NCI-H2029 treated with DMSO at 0.1 percent for 48 hours (cell line): ENCODE measurements at places on chromosomes 12 and 14.

- DNase-seq = no peak
Measured at GRCh38 chr14:75631453-75631831, 29.2 kb downstream of the ERG28 start.

DNA sequence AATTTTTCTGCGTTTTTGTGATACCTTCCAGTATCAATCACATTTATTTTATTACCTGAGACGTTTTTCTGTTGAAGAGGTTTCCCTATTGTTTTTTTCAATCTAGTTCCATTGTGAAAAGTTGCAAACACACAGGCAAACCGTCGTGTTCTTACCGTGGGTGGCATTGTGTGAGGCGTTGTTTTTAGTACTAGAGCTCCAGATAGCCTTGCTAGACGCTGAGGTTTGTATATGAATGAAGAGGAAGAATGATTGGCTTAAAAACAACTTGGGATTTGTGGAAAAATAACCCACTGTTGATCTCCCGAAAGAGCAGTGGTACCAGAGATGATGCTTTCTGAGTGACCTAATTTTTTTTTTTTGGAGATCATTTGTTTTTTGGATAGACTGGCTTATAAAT lies 1.0 kb downstream of the SOCS4 start:
- no peak for DNase-seq

DNA sequence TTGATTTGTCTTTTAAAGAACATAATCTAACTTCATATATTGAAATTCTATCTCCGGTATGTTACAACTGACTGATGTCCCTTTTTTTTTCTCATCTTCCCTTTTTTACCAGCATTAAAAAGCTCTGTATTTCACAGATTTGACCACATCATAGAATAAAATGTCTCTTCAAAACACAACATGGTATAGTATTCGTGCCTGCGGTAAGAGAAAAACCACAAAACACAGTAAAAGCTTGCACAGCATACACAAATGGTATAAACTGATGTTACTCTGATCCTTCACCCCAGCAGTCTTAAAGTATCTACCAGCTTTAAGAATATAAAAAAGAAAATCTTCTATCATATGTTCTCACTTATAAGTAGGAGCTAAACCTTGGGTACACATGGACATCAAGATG lies 83.4 kb downstream of the HECTD1 start:
- DNase-seq = no peak

DNA sequence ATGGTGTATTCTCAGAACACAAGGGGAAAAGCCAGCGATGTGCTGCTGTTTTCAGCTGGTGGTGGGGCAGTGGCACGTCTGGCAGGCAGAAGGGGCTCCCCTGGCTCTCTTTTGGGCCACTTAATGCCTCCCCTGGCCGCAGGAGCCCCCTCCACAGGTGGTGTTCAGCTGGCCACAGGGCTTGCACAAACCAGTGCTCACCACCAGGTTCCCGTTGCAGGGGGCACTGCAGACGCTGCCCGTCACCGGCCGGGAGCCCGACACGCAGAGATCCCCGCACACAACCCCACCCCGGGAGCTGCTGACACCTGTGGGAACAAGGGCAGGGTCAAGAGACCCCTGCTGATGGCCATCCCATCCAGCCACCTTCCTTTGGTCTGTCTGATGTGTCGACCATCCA lies 6.7 kb downstream of the KRT83 start:
- no peak for DNase-seq

DNA sequence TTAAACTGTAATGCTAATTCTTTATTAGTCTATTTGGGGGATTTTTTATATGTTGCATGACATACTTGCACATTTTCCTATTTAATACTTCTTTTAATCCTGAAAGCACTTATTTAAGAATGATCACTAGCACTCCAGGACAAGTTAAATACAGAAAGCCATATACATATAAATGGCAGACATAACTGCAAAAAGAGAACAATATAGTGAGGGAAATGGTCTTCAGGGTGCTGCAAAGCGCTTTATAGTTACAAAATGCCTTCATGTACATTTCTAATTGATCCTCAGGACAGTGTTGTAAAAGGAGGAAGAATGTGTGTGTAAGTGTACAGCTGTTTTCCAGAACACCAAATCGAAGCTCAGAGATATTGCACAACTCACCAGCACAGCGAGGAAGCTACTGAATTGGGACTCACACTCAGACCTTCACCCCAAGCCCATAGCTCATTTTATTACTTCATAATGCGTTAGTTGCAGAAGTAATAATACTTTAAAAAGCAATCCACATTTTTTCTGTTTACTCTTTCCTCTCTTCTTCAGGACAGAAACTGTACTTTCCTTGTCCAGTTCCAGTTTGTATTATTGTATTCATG lies 428.2 kb downstream of the RAD51B start:
- no peak for DNase-seq

DNA sequence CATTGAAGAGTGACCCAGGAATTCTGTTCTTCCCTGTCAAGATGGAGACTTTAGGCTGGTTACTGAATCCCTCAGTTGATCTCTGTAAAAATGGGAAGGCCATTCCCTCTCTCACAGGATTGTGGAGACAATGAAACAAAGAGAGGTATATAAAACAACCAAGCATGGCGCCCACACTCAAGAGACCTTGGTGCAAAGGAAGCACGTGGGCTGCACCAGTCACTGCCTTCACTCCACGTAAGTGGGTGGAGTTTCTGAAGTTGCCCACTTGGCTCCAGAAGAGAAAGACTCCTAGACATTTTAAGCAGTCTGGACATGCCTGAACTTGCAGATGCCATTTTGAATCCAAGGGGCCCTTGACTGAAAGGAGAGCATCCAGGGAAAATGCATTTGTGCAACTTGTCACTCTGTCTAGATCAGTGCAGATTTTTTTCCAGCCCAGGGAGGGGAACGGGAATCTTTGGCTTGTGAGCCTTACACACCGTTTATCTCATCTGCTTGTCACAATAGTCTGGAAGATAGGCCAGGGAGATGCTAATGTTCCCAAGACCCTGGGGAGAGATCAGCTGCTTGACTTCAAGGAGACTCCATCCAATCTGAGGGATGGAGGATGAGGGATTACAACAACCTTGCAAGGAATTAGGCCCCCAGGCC lies 96.9 kb upstream of the TBX3 start:
- DNase-seq = no peak

DNA sequence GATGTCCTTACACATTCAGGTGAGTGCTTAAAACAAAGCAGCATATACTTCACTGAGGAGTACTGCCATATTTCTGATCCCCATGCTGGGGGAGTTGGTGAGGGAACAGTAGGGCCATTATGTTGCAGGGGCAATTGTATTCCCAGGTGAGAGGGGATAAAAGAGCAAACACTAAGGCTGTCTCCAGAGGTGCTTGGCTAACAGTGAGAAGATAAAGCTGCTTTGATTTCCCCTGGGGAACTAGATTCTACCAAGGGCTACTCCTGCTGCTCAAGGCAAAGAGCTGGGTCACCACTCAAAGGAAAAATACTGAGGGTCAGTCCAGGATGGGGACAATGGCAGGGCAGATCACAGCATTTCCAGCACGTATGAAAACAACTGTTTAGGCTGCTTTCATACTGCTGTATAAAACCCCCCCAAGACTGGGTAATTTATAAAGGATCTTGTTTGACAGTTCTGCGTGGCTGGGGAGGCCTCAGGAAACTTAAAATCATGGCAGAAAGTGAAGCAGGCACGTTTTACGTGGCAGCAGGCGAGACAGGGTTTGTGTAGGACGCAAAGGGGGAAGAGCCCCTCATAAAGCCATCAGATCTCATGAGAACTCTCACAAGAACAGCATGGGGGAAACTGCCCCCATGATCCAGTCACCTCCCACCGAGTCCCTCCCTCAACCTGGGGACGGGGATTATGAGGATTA lies 47.8 kb upstream of the OR5AU1 start:
- DNase-seq = no peak

DNA sequence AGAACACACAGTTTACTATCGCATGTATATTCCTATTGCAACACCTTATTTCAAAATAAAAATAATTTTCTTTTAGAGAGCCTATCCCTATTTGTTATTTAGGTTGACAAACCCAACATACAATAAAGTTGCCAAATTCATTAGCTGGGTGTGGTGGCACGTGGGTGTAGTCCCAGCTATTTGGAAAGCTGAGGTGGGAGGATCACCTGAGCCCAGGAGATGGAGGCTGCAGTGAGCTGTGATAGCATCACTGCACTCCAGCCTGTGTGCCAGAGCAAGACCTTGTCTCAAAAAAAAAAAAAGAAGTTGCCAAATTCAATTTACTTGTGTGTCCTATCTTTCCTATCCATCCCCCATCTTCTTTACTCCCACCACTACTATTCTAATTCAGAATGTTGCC lies 23.9 kb downstream of the DENND5B start:
- DNase-seq = no peak

- DNase-seq = no peak
Measured at GRCh38 chr14:91333650-91334039, 84.0 kb downstream of the CCDC88C start.

DNA sequence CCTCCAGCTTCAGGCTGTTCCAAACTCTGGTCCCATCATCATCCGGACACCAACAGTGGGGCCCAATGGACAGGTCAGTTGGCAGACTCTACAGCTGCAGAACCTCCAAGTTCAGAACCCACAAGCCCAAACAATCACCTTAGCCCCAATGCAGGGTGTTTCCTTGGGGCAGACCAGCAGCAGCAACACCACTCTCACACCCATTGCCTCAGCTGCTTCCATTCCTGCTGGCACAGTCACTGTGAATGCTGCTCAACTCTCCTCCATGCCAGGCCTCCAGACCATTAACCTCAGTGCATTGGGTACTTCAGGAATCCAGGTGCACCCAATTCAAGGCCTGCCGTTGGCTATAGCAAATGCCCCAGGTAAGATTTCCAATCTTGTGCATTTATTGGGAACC lies 3.3 kb downstream of the SP1 start:
- DNase-seq = no peak

DNA sequence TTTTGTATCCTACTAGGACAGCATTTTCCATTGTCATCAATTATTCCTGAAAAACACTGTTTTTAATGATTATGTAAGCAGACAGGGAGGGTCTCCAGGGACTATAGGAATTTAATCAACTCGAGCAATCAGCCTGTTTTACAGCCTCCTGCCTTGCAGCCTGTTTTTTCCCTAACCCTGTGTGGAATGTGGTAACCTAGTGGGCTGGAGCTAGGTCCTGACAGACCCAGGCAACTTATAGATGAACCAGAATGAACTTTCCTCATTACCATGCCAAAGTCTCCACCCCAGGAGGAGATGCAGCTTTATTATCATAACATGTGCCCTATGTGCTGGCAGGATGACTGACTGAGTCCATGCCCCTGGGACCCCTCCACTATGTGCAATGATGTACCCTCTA lies 375.1 kb downstream of the BMP4 start:
- no peak for DNase-seq

DNA sequence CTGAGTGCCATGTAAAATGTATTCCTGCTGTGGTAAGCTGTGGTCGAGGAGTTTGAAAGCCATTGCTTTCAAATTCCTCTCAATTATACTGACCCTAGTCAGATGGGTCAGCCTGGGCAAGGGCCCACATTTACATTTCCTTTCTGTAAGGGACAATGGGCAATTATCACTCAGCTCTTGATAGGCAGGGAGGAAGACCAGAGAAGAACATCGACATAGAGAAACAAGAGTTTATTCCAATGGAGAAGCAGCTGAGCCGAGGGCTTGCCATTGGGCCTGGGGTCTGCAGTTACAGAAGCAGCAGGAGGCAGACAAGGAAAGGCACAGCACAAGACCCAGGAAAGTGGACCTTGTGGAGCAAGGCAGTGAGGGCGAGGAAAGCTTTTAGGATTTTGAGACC lies 9.7 kb downstream of the NRIP2 start:
- DNase-seq = no peak

GRCh38 chr12:1606021-1606622 lies 11.7 kb upstream of the FBXL14 start:
- DNase-seq = peak; percentile 43

GRCh38 chr14:97177016-97177415 lies 379.8 kb downstream of the VRK1 start:
- no peak for DNase-seq

DNA sequence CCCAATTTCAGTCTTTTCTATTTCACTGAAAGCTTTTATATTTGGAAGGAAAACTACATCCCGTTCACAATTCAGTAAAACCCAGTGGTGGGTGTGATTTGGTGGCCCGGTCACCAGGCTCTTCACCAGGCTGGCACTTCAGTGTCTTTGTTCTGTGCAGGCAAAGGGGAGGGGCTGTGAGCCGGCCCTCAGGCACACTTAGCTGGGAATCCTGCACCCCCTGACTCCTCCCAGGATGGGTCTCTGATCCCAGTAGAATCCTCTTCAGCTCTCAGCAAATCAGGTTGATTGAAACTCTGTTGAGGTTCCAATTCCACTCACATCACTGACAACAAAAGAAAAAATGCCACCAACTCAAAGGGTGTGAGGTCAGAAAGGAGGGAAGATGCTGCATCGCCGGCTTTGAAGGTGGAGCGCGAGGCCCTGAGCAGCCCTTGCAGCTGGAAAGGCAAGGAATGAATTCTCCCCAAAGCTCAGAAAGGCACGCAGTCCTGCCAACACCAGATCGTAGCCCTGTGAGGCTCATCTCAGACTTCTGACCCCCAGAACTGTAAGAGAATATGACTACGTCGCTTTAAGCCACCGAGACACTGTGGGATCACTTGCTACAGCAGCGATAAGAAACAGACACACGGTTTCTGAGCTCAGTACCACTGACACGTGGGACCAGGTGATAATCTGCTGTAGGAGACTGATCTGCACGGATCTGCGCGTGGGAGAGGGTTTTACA lies 166.6 kb downstream of the PIWIL1 start:
- no peak for DNase-seq

DNA sequence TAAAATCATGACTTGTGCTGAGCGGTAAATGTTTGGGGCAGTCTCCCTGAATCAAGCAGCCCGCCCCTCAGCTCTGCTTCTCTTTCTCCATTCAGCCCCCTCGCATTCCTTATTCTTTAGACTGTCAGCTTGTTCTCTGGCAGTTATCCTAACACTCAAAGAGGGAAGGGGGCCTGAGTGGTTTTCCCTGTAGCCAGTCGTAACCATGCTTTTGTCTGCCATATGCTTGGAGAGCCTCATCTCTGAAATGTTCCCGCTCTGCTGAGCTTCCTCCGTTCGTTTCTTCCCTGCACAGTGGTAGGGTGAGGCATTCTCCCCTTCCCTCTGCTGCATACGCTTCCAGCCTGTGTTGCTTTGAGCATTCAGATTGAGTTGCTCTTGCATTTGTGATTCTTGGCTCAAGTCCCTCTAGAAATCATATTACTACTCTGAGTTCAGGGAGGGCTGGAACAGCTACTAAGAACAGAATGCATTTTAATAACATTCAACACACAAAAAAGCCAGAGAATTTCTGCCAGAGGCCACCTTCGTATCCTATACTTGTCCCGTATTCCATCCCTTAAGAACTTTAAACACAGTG lies 119.7 kb downstream of the FBXL14 start:
- peak; percentile 5 for DNase-seq

GRCh38 chr14:20455355-20456300 lies 602 bp downstream of the APEX1 start:
- DNase-seq = no peak

- DNase-seq = no peak
Measured at GRCh38 chr12:31594681-31595080, 3.7 kb upstream of the DENND5B start.

DNA sequence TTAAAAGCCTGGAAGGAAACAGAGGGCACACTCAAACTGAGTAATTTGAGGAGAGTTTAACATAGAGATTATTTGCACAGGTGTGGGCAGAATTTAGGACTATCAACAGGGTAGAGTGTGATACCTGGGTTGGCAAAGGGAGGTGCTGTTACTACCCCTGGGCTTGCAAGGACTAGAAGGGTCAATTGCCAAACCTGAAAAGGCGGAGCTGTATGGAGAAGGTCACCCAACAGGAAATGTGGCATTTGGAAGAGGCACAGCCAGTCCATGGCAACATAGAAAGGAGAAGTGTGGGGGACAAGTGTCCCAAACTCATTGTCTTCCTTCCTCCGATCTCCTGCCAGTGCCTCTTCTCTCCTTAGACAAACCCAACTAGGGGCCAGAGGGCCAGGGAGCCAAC lies 21.6 kb upstream of the MED13L start:
- DNase-seq = peak; percentile 88
